ENCODE measurements at places on chromosomes 4 and X. TPM values are rescaled to one million over a fixed set of nuclear protein-coding genes. Genes with fewer than 3 reads are reported as not detected.

- DNase-seq = no peak
Observed at GRCh38 chrX:151713849-151714248, 2.0 kb upstream of the FATE1 start.

IGFBP7 gene
- 89.5 TPM for total RNA-seq

FGFR3 gene
- total RNA-seq = 32.3 TPM

CRMP1 gene
- total RNA-seq = 0.49 TPM

DAPP1 gene
- total RNA-seq = 3.6 TPM

SYTL4 gene
- total RNA-seq = 30.4 TPM
